Lung microvascular endothelial cell (primary cell): ENCODE measurements at places on chromosomes 2 and 18.

- no peak for DNase-seq
These were observed 79.2 kb downstream of the KIAA2012 start for GRCh38 chr2:202152104-202152715.

DNA sequence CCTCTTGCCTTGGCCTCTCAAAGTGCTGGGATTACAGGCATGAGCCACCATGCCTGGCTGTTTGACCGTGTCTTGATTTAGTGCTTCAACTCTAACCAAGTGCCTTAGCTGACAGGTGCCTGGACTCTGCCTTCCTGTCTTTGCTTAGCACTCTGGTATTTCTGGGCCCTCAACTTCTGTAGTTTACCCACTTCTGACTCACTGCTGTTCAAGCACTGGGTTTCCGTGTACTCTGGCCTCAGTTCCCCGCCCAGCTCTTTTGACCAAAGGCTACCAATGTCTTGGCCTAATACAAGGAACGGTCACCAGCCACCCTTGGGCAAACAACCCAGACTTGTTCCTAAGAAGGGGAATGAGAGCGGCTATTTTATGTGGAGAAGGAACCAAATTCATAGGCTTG, 35.7 kb upstream of the CABLES1 start:
- DNase-seq: no peak

DNA sequence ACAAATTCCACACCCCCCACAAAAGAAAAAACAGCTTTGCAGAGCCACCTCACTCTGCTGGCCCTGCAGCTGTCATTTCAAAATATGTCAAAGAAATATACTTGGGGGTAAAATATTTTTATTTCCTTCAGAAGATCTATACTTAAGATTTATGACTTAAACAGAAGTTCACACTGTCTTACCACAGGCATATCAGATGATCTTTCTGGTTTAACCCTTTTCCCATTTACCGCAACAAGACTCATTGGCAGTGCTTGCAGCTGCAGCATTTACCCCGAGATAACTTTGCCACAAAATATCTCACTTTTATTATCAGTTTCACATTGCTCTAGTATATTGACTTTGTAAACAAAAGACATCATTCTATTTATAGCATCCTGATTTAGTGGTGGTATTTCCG, 21.6 kb upstream of the SLC35G4 start:
- no peak for DNase-seq

GRCh38 chr2:100884145-100884621, 64.2 kb downstream of the NPAS2 start:
- DNase-seq: no peak

GRCh38 chr2:67561457-67561965, 164.4 kb downstream of the ETAA1 start:
- DNase-seq: peak; percentile 92

DNA sequence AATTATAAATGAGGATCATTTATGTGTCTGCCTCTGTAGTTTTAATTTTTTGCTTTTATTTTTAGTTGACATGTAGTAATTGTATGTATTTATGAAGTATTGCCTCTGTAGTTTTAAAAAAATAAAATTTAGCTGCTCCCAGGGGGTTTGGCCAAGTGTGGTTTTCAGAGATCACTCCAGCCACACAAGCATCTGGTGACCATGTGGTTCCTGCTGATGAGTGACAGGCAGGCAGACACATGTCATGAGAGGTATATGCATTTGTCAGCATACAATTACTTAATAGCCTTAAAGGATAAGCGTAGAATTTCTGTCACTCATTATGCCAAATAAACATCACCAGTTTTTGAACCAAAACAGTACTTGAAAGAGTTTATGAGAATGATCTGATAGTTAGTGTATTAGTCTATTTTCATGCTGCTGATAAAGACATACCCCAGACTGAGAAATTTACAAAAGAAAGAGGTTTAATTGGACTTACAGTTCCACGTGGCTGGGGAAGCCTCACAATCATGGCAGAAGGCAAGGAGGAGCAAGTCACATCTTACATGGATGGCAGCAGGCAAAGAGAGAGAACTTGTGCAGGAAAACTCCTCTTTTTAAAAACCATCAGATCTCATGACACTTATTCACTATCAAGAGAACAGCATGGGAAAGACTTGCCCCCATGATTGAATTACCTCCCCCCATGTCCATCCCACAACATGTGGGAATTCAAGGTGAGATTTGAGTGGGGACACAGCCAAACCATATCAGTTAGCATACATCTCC, 29.6 kb downstream of the MREG start:
- DNase-seq: no peak

DNA sequence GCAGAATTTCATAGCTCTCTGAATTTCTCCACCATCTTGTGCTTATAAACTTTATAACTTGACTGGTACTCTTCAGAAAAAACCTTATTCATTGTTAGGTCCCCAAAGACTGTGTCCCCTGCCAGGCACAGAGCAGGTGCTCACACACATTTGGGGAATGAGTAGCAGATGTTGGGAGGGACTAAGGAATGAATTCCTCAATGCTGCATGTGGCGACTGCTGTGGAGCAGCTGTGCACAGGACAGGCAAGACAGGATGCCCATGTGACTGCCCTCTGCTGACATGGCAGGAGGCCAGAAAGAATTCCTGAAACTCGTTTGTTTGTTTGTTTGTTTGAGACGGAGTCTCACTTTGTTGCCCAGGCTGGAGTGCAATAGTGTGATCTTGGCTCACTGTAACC, 122.3 kb upstream of the ITGA6 start:
- DNase-seq: no peak

DNA sequence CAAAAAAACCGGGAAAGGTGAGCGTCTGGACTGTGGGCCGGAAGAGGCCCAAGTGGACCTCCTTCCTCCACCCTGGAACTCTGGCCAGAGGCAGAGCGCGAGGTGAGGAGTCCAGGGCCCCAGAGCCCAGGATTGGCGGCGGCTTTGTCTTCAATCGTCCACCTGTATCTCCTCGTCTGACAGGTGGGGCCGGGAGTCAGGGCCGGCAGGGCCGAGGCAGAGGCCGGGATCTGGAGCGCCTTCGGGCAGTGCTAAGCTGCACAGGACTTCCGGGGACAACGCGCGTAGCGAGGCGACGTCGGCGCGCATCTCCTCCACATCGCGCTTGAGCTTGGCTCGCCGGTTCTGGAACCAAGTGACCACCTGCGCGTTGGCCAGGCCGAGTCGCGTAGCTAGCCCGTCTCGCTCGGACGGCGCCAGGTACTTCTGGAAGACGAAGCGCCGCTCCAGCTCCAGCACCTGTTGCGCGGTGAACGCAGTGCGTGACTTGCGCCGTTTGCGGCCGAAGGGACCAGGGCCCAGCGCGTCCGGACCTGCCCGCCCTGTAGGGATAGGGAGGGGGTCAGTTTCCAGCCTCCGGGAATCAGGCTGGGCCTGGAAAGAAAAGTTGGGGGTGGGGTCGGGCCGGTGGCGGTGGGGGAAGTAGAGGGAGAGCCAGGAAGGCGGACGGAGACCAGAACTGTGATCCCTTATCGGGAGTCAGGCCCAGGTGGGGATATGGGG, 1.5 kb downstream of the LBX2 start:
- peak; percentile 11 for DNase-seq

- no peak for DNase-seq
These were observed 51.5 kb upstream of the CDH19 start for GRCh38 chr18:66655407-66655806.
